RCC 7860 (cell line): ENCODE measurements at places on chromosomes 6 and 20.

- DNase-seq = peak; percentile 94
Observed at GRCh38 chr20:35303735-35304491, 11.7 kb upstream of the FAM83C start.

- DNase-seq = no peak
Observed at GRCh38 chr6:54801244-54801643, 45.3 kb upstream of the FAM83B start.

DNA sequence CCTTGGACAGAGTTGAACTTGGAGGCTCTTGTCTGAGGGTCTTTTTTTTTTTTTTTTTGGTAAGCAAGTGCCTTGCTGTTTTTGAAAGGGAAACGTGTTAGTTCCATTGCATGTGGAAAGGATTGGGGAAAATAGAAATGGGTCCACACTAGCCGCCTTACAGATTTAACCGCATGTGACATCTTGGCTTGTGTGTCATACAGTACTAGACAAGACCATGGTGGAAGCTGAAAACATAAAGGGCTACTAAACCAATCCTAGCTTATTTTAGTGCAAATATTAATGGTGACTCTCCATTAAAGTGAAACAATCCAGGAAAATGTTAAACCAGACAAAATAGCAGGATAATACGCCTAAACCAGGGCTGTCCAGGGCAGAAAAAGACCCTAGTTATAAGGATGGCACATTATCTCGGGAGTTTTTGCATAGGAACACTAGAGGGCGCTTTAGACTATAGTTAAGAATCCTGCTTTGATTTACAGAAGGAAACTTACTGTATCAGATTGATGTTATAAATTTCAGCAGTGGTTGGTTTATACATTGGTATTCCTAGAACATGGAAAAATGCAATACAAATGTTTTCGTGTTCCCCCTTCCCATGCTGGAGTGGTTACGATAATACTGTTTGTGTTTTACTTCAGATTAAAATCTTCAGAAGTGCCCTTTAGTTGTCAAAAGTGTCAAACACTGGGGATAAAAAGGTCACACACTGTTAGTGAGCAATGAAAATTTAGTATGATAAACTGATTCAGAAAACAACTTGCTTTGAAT is 59.8 kb upstream of the DEK start:
- DNase-seq = peak; percentile 46

DNA sequence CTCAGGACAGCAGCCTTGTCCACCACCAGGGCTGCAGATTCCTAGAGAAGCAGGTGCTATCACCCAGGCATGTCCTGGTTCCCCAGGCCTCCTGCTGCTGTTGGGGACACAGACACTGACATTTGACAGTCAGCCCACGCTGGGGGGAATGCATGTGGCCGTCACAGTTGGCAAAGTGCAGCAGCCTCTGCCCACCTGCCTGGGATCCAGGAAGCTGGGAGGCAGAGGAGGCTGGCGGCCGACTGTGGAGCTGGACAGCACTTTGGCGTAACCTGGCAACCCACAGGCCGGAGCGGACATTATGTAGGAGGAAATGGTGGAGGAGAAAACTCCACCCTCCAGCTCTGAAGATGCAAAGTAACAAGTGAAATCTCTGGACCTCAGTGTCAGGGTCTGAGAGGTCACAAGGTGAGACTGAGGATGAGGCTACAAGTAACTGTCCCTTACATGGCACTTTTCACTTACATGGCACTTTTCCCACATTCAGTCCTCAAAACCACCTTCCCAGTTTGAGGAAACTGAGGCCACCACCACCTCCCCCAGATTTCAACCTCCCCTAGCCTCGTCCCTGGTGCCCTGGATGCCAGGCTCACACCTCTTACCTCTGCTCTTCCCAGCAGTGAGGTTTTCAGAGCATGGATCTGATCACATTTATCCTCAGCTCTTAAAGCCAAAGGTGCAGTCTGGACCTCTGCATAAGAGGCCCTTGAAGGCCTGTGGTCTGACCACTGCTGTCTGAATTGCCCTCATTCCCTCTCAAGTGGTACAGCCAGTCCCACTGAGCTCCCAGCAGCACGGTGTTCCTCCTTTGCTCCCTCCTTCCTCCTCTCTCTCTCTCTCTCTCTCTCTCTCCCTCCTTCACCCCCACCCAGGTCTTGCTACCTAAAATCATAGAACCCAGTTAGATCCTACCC is 8.7 kb downstream of the MAP1LC3A start:
- DNase-seq = no peak

- DNase-seq = no peak
Observed at GRCh38 chr6:3913958-3914337, 64.8 kb downstream of the FAM50B start.

- DNase-seq = no peak
Observed at GRCh38 chr6:158722176-158722729, 72.4 kb downstream of the SYTL3 start.

DNA sequence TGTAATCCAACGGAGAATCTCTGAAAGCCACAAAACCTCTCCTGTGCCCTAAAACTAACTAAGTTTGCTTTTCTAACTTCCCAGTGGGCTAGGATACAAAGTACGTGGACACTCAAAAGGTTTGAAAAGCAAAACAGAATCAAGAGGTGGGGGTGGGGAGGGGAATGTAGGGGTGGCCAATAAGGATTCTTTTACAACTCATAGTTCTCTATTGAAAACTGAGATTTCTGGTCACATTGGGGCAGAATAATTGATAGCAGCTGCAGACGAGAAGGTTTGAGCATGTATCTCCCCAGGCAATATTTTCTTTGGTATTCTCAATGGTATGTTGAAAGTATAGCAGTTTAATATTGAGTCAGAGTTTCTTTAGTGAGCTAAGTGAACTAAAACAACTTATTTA is 376.7 kb upstream of the CITED2 start:
- DNase-seq = no peak

- DNase-seq = no peak
Observed at GRCh38 chr6:119196715-119197114, 118.3 kb upstream of the FAM184A start.

GRCh38 chr6:88558981-88559380 is 392.8 kb upstream of the CNR1 start:
- no peak for DNase-seq

GRCh38 chr20:19408971-19409370 is 196.5 kb downstream of the SLC24A3 start:
- DNase-seq = no peak
